Omental fat pad (tissue), 4 donors: ENCODE measurements at places on chromosomes 5 and 9. TPM values are rescaled to one million over a fixed set of nuclear protein-coding genes. Genes with fewer than 3 reads are reported as not detected.

C9orf153 gene
- 0.46 TPM for total RNA-seq

PPP3R2 gene
- total RNA-seq: not detected

F2RL2 gene
- total RNA-seq: not detected

RNF224 gene
- 0.19 TPM for total RNA-seq

CATSPER3 gene
- not detected for total RNA-seq
